IPS DF 6.9 (cell line): ENCODE measurements at places on chromosomes 4 and X.

GRCh38 chr4:77449171-77449570 lies 156.4 kb upstream of the CXCL13 start:
- H3K36me3 ChIP-seq: no peaks in the 10 kb centered on the region
- no peak overlapping the region for H3K4me3 ChIP-seq
- H3K27ac ChIP-seq: no peak overlapping the region

- H3K27me3 ChIP-seq: no peaks in the 10 kb centered on the region
- no peak overlapping the region for H3K27ac ChIP-seq
- no peaks in the 10 kb centered on the region for H3K36me3 ChIP-seq
These were observed 65.9 kb upstream of the FSTL5 start for GRCh38 chr4:162229670-162230069.

GRCh38 chrX:150790021-150790420 lies 96.8 kb downstream of the MTMR1 start:
- H3K27ac ChIP-seq: no peak overlapping the region
- H3K4me1 ChIP-seq: no peaks in the 10 kb centered on the region
- H3K4me3 ChIP-seq: no peak overlapping the region
- no peaks in the 10 kb centered on the region for H3K36me3 ChIP-seq
- no peak for DNase-seq

DNA sequence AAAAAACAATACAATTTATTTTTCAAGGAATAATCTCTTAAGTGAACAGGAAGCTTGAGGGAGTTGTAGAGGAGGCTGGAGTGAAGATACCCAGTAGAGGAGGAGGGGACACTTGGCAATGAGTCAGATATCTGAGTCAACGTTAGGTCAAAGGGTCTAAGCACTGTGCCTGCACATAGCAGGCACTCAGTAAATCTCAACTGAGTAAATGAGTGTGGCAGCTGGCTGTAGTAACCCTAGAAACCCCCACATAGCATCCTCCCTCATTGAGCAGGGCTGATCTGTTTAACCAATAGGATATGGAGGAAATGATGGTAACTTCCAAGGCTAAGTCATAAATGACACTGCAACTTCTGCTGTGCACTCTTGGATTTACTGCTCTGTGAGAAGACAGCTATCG lies 186.0 kb upstream of the FAM241A start:
- no peaks in the 10 kb centered on the region for H3K36me3 ChIP-seq
- H3K4me1 ChIP-seq: no peaks in the 10 kb centered on the region
- H3K4me3 ChIP-seq: no peak overlapping the region
- no peaks in the 10 kb centered on the region for H3K27me3 ChIP-seq
- no peak overlapping the region for H3K27ac ChIP-seq
- no peak for DNase-seq

DNA sequence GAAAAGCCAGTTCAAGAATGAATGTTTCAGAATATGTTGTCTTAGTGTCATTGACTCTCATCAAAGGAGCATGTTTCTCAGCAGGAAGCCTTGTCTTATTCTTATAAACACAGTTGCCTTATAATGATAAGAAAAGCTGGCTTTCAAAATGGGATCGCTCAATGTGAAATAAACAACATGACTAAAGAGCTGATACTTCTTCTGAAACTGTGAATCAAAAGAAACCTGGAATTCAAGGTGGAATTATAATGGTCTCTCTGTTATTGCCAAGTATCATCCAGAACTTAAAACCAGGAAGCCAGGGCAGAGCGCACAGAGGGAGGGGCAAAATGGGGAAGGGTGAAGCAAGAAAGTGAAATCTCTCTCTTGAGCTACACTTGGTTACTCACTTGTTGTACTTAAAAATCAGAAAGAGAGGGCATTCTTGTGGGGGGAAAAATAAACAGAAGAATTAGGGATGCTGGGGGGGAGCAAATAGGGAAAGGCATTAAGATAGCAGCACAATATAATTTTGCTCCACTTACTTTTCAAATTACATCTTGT lies 270.0 kb downstream of the MAPK10 start:
- H3K4me1 ChIP-seq: peaks cover 1% of the 10 kb centered on the region; the same call in 1 of the 2 replicates
- H3K36me3 ChIP-seq: no peaks in the 10 kb centered on the region
- DNase-seq: no peak
- no peak overlapping the region for H3K4me3 ChIP-seq
- H3K27ac ChIP-seq: no peak overlapping the region
- no peaks in the 10 kb centered on the region for H3K27me3 ChIP-seq

DNA sequence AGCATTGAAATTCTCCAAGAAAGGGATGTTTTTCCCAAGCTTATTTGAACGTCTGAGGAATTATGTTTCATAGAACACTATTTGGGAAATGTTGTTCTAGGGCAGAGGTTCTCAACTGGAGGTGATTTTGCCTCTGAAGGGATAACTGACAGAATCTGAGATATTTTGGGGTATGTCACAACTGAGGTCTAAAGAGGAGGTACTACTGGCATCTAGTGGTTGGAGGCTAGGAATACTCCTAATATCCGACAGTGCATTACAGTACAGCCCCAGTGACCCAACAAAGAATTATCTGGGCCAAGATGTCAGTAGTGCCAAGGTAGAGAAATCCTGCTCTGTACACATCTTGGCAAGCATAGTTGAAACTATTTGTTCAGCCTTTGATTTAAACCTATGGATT lies 6.4 kb downstream of the HSPA4L start:
- no peaks in the 10 kb centered on the region for H3K36me3 ChIP-seq
- H3K27me3 ChIP-seq: no peaks in the 10 kb centered on the region
- H3K27ac ChIP-seq: no peak overlapping the region
- no peak for DNase-seq

DNA sequence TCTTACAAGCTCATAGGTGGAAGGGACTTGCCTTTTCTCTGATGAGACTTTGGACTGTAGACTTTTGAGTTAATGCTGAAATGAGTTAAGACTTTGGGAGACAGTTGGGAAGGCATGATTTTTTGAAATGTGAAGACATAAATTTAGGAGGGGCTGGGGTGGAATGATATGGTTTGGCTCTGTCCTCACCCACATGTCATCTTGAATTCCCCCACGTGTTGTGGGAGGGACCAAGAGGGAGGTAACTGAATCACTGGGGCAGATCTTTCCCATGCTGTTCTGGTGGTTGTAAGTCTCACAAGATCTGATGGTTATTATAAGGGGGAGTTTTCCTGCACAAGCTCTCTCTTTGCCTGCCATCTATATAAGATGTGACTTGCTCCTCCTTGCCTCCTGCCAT lies 777.9 kb downstream of the CENPC start:
- H3K27me3 ChIP-seq: no peaks in the 10 kb centered on the region
- H3K36me3 ChIP-seq: no peaks in the 10 kb centered on the region
- no peaks in the 10 kb centered on the region for H3K4me1 ChIP-seq
- no peak for DNase-seq
- H3K27ac ChIP-seq: no peak overlapping the region

DNA sequence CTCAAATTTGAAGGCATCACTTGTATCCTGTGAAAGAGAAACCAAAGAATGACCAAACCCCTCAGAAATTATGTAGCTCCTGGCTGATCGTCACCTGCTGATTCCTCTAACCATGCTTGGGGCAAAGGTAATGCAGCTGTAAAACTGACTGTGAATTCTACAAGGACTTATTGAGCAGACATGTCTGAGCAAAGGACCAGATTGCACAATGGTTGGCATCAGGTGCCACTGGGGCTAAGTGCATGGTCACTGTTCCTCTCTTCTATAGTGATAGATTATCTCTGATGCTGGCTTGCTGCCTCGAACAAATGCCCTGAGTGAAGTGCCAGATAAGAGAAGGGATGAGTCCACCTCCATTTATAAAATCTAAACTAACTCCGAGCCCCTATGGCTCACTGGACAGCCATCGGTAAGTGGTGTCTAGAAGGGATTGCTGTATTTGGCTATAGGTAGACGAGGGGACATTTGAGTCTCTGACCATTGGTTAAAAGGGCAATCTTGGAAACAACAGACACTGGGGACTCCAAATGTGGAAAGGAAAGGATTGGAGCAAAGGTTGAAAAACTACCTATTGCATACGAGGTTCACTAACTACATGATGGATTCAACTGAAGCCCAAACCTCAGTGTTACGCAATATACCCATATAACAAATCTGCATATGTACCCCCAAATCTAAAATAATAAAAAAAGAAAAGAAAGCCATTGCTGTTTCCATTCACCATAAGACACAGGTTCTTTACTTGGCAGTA lies 110.7 kb upstream of the IGSF1 start:
- no peak overlapping the region for H3K4me3 ChIP-seq
- H3K36me3 ChIP-seq: no peaks in the 10 kb centered on the region

GRCh38 chrX:44873415-44874276 lies 658 bp downstream of the KDM6A start:
- H3K27me3 ChIP-seq: no peaks in the 10 kb centered on the region
- no peak for DNase-seq
- H3K36me3 ChIP-seq: no peaks in the 10 kb centered on the region
- no peaks in the 10 kb centered on the region for H3K4me1 ChIP-seq

- no peaks in the 10 kb centered on the region for H3K4me1 ChIP-seq
- DNase-seq: no peak
- H3K27ac ChIP-seq: no peak overlapping the region
- H3K27me3 ChIP-seq: no peaks in the 10 kb centered on the region
- no peak overlapping the region for H3K4me3 ChIP-seq
- H3K36me3 ChIP-seq: no peaks in the 10 kb centered on the region
These were observed 880.1 kb upstream of the INTU start for GRCh38 chr4:126752702-126753101.

DNA sequence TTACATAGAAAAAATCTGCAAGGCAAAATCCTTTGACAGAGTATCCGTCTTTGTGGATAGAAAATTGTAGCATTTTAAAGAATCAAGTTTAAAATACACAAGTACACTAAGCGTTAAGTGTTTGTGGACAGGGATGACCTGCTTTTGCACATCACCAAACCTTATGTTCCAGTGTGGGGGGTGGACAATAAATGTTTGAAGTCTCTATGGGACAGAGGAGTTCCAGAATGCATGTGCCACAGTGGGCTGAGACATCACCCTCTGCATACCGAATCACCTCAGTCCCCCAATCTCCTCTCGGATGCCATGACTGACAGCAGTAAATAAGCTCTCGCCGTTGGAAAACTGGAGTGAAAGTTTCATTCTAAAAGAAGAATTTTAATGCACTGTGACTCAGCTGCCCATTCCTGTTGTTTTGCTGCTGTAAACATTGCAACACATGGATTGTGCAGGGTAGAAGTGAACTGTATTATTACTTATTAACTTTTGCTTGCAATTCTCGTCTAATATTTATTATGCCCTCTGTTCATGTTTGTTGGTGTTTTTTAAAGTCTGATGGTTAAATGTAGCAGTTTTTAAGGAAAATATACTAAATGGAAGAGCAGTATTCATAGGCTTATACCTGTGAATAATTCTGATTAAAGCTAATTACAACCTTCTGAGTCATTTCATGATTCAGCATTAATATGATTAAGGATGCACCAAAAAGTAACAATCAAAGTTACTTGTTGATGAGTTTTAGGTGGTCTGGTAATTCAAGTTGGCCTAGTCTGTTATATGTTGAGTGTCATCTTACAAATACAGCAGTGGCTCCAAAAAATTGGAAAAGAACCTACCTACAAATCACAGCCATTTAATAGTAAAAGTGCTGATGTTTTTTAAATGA lies 24.0 kb downstream of the CDKN2AIP start:
- H3K36me3 ChIP-seq: no peaks in the 10 kb centered on the region
- no peak overlapping the region for H3K27ac ChIP-seq
- no peak for DNase-seq
- no peaks in the 10 kb centered on the region for H3K27me3 ChIP-seq
- no peaks in the 10 kb centered on the region for H3K4me1 ChIP-seq
- no peak overlapping the region for H3K4me3 ChIP-seq

DNA sequence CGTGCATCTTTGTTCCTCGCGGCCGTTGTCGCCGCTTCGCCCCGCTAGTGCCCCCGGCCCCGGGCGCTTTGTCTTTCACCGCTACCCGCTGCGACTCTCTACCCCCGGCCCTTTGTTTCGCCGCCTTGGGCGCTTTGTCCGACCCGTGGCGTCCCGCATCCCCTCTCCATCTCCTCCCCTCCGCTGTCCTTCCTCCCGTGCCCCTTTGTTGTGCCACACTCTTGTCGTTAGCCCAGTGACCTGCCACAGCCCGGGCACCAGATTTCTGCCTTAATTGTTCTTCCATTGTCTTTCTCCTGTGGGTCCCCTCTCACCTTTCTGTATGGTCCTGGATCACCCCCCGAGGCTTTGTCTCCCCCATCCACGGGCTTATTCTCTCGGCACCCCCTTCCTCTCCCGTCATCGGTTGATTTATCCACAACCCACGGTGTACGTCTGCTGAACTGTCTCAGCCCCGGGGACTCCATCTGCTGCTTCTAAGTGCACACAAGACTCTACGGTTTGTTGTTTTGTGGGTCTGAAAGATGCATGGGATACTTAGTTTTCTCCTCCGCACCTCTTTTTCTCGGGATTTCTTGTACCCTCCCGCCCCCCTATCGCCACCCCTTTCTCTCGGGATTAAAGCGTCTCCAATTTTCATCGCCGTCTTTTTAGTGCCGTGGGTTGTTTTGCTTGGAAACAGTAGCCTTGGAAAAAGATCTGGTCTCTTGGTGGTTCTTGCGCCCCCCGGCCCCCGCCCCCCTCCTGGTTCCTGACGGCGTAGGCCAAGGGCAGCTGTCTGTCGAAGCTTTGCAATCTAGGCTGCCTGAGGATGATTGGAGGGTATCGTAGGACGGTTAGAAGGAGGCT lies 783 bp downstream of the RBPJ start:
- no peaks in the 10 kb centered on the region for H3K27me3 ChIP-seq
- DNase-seq: no peak
- H3K4me3 ChIP-seq: peak overlapping the region; percentile 81
- peaks cover 3% of the 10 kb centered on the region; the same call in 1 of the 2 replicates for H3K4me1 ChIP-seq
- no peak overlapping the region for H3K27ac ChIP-seq

DNA sequence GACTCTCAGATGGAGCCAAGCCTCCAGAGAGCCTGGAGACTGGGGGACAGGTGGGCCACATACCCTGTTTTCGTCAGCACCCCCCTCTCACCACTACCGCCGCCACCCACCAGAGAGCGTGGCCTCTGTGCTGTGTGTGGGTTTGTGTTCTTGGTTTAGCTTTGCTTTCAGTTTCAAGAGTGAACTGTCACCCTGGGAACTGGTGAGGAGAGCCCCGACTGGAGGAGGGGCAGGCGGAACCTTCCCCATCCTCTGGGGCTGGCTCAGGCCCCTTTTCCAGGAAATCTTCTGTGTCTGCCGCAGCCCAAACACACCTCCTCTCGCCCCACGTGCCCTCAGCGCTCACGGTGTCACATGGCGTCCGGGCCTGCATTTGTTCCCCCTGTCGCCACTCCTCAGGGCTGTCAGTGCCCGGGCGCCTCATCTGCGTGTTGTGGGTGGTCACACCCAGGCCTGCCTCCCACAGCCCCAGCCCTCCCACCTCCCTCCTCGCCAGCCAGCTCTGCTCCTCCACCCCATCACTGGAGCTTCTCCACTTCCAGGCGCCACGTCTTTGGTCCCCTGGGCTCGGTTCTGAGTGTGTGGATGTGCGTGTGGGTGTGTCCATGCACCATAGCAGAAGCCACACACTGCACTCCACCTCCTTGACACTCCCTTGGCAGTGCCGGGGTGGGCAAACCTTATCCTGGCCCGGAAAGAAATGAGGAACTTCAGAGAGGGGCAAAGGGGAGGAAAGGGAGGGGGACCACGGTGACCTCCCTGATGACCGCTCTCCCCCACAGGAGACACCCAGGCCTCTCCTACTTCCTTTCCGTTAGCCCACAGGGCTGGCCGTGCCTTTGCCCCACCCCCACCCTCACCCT lies 27.8 kb downstream of the ELF4 start:
- no peak overlapping the region for H3K27ac ChIP-seq
- DNase-seq: no peak
- no peaks in the 10 kb centered on the region for H3K36me3 ChIP-seq
- peaks cover 9% of the 10 kb centered on the region for H3K4me1 ChIP-seq
- no peaks in the 10 kb centered on the region for H3K27me3 ChIP-seq
- H3K4me3 ChIP-seq: no peak overlapping the region

GRCh38 chr4:112513971-112514646 lies 1.9 kb downstream of the NEUROG2 start:
- peaks cover 82% of the 10 kb centered on the region for H3K27me3 ChIP-seq
- H3K4me1 ChIP-seq: peaks cover 11% of the 10 kb centered on the region; the same call in 1 of the 2 replicates
- DNase-seq: no peak
- no peaks in the 10 kb centered on the region for H3K36me3 ChIP-seq
